CD4-positive, alpha-beta T cell treated with Interleukin-17A for 4 hours (primary cell): ENCODE measurements at places on chromosomes 13 and 19.

DNA sequence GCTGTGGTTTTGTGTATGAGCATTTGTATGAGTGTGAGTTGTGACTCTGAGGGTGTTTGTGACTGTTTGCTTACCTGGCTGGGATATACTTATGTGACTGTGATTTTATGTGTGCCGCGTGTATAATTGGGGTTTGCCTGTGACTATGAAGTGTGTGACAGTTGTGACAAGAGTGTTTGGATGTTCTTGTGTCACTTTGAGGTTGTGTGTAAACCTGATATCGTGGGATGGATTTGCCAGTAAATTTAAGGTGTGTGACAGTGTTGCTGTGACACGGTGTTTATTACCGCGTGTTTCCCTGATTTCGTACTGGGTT lies 442 bp downstream of the ZNF420 start:
- DNase-seq: no peak

DNA sequence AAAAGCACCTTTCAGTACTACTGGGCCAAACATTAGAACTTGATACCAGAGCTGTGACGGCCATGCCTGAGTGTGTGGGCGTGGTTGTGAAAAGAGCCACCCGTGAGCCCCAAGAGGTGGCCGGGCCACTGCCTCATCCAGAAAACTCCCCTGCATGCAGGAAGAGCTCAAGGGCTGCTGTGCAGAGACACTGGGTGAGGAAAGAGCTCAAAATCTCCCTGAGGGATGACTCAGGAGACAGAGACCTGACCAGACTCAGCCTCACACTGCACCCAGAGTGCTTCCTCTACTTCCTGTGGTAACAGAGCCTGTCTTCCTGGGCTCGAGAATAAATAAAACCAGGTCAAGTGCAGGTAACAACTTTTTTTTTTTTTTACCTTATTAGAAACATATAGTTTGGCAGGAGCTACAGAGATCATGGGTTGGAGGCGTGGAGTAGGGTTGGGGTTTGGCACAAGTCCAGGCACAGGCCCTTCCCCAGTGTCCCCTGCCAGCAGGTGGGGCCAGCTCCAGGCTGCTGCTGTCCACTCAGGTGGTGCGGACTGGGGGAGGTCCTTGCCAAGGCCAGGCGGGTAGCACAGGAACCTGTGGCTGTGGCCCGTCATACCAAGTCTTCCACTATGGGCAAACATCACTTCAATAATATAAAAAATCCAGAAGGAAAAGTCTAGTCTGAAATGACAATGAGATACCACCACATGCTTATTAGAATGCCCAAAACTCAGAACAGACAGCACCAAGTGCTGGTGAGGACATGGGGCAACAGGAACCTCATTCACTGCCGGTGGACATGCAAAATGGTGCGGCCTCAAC lies 25.5 kb downstream of the ELL start:
- DNase-seq: peak; percentile 77

DNA sequence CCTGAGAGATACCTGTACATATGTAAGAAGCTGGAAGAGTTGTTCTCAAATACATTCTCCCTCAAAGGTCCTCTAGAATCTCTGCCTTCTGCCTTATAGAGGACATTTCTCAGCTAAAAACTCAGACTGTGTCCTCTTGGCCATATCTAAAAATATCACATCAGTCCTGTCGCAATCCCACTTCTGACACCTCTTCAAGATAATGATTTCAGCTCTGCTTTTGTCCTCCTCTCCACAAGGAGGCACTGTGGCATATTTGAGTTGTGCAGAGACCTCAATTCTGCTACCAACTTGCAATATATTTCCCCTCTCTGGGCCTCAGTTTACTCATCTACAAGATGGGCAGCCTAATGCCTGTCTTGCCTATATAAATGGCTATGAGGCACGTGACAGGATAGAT lies 16.6 kb downstream of the ADAMTS10 start:
- DNase-seq: no peak

- DNase-seq: peak; percentile 56
These were observed 95.7 kb downstream of the STK24 start for GRCh38 chr13:98480915-98481877.

- DNase-seq: peak; percentile 100
These were observed 7.7 kb downstream of the ARHGAP45 start for GRCh38 chr19:1074544-1075283.

- DNase-seq: no peak
These were observed 1.4 kb downstream of the MAP2K2 start for GRCh38 chr19:4122480-4122879.

GRCh38 chr13:35164324-35164932 lies 222.4 kb downstream of the NBEA start:
- DNase-seq: no peak

DNA sequence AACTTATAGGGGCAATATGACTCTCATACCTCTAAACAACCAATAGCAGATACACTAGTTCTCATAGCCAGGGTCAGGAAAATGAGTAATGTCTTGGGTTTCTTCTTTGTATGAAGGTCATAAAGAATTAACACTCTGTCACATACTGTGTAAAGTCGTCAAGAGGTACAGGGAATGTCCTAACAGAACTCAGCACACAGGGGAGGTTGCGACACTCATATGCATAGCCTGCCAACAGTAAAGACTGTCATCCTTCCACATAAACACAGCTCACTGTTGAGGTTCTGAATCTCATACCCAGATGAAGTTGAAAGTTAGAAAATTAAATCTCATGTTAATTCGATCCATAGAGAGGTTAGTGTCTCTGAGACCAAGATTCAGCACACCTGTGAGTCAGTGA lies 34.2 kb upstream of the ZNF254 start:
- no peak for DNase-seq

- DNase-seq: peak; percentile 54
These were observed at the start of gene KIRREL2 for GRCh38 chr19:35856546-35857149. KIRREL2 (plus strand) TSS chr19:35856911; CDS start chr19:35857120, 209 bp downstream.

DNA sequence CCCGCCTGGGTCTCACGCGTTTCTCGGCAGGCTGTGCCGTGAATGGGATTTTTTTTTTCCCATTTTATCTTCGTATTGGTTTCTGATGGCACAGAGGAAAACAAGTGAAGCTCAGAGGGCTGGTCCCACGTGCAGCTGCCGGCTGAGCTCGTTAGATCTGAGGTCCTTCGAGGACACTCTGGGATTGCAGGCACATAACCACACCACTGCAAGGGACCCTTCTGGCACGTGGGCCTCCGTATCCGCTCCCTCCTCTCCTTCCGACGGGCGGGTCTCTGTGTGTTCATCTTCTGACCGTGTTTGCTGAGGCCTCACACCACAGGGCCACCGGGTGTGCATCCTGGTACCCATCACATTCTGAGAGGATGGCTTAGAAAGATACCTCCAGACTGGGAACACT lies 16.6 kb downstream of the CFD start:
- DNase-seq: no peak

DNA sequence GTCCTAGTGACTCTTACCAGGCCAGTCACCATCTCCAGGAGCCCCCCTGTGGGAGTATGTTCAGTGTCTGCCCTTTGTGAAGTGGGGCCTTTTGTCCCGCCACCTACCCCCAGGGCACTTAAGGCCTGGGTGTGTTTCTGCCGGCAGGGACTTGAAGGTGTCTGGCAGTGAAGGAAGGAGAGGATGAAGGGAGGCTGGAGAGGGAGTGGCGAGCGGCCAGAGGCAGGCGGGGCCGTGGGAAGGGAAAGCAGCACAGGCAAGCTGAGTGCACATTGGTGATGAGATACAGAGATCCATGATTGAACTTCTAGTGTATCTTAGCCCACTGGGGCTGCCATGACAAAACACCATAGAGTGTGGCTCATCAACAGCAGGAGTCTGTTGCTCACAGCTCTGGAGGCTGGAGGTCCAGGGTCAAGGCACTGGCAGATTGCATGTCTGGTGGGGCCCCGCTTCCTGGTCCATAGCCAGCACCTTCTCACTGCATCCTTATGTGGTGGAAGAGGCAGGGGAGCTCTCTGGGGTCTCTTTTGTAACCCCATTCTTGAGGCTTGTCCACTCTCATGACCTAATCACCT lies 17.5 kb downstream of the CUL4A start:
- DNase-seq: no peak

DNA sequence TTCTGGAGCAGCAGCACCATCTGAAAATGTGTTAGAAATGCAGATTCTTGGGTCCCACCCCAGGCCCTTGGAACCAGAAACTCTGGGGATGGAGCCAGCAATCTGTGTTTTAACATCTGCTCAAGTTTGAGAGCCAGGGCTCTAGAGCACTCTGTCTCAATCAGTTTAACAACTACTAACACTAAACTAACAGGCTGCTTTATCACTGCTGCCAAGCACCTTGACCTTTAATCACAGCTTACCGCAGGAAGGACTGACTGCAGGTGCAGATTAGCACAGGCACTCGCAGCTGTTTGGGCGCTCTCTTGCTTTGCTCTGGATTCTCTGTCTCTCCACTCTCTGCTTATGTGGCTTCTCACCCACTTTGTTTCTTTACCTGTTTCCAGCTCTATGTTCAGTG lies 163.5 kb downstream of the MTUS2 start:
- no peak for DNase-seq

- DNase-seq: no peak
These were observed 6.2 kb downstream of the ABCC4 start for GRCh38 chr13:95295026-95295425.

- DNase-seq: no peak
These were observed 212.8 kb downstream of the SLITRK6 start for GRCh38 chr13:85586422-85586831.

DNA sequence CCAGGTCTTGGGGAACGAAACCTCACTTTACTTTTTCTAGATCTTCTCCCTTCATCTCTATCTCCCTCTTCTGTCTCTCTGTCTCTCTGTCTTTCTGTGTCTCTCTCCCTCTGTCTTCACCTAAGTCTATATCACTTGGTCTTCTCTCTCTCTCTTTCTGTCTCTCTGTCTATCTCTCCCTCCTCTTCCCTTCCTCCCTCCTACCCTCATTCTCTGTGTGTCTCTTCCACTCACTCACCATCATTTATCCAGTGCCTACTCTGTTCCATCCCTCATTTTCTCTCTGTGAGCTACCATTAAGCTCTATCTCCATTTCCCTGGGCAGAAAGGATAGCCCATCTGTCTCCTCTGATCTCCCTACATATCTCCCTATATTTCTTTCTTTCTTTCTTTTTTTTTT lies 32.2 kb upstream of the FBL start:
- no peak for DNase-seq

- no peak for DNase-seq
These were observed 238.1 kb downstream of the FOXO1 start for GRCh38 chr13:40428354-40428753.

DNA sequence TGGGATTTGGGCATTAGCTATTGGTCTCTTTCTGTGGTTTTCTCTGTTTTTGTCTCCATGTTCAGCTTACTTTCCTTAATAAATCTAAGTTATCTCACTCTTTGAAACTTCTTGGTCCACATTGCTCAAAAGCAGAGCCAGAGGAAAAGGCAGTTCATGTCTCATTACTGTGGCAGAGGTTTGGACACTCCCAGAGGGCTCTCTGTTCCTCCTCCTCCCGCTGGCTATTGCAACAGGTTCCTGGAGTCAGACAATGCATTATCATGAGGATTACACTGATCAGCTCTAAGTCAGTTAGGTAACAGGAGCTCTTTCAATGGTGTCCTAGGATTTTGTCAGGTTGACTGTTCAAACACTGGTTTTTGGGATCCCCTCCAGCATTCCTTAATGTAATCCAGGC lies 298.8 kb downstream of the NDFIP2 start:
- no peak for DNase-seq

DNA sequence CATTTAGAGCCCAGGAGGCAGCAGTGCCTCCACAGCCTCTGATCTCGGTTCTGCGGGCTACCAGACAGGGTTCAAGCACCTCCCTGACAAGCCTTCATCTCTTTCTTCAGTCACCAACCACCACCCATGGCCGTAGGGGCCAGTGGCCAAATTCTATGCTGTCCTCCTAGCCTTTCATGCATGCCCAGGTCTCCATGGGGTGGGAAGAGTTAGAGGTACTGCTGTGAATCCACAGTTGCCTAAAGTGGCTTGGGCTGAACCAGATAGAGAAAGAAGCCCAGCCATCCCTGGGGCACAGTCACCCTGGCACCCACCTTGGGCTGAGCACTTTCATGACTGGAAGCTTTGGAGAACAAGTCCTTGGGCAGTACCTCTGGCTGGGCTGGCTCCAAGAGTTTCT lies 97.4 kb downstream of the ZDHHC20 start:
- no peak for DNase-seq
